ENCODE measurements at places on chromosomes 6 and 20. TPM values are rescaled to one million over a fixed set of nuclear protein-coding genes. Genes with fewer than 3 reads are reported as not detected.

Gene CAGE1
- 0.17 TPM for total RNA-seq

Gene IL17F
- not detected for total RNA-seq

Gene COL21A1
- total RNA-seq, result 33.4 TPM

Gene PAQR8
- 43.3 TPM for total RNA-seq

Gene RPL7L1
- total RNA-seq, result 105 TPM

Data from spinal cord (tissue), 10 donors.